ENCODE measurements at places on chromosomes 7 and 10.
A peak's percentile ranks its signal among the peaks of the same experiment; 100 is the strongest.

- DNase-seq, result no peak
These were observed 21.5 kb downstream of the GPRIN2 start for GRCh38 chr10:46534828-46535524.

DNA sequence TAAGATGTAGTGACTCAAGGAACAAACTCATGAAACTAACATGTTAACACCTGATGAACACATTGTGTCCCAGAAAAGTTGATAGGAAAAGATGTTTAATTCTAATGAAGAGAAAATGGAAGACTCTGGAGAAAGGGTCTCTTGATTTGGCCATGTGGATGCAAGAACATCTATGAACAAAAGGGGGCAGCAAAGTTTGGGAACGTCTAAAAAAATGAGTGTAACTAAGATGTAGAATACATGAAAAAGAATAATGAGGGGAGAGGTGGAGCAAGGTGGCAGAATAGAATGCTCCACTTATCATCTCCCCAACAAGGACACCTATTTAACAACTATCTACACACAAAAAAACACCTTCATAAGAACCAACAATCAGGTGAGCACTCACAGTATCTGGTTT is 805.1 kb downstream of the TNS3 start:
- DNase-seq, result no peak

DNA sequence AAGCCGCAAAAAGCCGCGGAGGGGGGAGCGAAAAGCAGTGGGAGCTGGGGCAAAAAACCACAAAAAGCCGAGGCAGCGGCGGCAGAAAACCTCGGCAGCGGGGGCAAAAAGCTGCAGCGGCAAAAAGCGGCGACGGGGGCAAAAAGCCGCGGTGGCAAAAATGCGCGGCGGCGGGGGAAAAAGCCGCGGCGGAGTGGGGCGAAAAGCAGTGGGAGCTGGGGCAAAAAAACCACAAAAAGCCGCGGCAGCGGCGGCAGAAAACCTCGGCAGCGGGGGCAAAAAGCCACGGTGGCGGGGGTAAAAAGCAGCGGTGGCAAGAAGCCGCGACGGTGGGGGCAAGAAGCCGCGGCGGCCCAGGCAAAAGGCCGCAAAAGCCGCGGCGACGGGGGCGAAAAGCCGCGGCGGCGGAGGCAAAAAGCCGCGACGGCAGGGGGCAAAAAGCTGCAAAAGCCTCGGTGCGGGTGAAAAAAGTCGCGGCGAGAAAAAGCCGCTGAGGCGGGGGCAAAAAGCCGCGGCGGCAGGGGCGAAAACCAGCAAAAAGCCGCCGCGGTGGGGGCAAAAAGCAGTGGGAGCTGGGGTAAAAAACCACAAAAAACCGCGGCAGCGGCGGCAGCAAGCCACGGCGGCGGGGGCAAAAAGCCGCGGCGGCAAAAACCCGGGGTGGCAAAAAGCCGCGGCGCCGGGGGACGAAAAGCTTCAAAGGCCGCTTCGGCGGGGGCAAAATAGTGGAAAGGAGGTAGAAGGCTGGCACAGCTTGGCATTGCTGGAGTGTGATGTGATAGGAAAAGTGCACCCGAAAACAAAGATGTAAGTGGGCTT is 135.9 kb downstream of the ZNF92 start:
- peak; percentile 45 for DNase-seq

GRCh38 chr10:121819049-121819448 is 108.8 kb downstream of the ATE1 start:
- no peak for DNase-seq

DNA sequence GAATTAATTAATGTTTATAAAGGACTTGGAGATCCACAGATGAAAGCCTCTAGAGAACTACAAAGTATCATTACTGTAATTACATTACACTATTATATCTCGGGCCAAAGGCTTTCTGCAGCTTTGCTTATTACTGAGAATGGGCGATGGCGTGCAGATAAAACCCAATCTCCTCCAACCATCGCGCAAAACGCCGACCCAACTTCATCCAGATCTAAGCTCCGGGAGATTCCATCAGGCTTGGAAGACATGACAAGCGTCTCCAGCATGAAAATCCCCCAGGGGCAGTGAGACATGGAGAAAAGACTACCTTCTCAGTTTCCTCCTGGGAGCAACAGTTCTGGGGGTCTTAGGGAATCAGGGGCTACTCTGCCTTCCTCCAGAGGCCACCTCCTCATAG is 42.2 kb upstream of the CUX1 start:
- DNase-seq, result no peak

DNA sequence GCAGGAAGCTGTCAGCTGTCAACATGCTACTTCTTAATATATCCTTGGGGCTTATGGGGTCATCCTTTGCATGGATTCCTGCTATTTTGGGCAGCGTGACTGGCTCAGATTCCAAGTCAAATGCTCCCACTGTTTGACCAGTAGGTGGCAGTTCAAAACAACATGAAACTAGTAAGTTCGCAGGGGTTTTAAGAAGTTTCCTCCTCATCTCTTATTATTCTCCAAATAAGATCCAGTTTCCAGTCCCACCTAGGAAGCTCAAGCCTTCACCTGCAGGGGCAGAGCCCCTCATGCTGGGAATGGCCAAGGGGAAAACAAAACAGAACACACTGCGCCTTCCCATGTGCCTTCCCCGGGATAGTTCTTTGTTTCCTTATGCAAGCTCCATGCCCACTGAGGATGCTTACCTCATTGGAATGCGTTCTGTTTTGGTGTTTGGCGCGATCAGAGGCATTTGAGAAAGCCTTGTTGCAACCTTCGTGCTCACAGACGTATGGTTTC is 259.8 kb downstream of the GLI3 start:
- no peak for DNase-seq

- DNase-seq, result peak; percentile 57
These were observed 11.6 kb upstream of the SVIL start for GRCh38 chr10:29646238-29646902.

GRCh38 chr7:52017802-52018679 is 701.4 kb upstream of the COBL start:
- no peak for DNase-seq

All from right forelimb (tissue), 1 donor.